ENCODE measurements at places on chromosomes 16 and 17.

GRCh38 chr16:1206326-1206725 is 18.7 kb downstream of the TPSG1 start:
- DNase-seq: no peak

DNA sequence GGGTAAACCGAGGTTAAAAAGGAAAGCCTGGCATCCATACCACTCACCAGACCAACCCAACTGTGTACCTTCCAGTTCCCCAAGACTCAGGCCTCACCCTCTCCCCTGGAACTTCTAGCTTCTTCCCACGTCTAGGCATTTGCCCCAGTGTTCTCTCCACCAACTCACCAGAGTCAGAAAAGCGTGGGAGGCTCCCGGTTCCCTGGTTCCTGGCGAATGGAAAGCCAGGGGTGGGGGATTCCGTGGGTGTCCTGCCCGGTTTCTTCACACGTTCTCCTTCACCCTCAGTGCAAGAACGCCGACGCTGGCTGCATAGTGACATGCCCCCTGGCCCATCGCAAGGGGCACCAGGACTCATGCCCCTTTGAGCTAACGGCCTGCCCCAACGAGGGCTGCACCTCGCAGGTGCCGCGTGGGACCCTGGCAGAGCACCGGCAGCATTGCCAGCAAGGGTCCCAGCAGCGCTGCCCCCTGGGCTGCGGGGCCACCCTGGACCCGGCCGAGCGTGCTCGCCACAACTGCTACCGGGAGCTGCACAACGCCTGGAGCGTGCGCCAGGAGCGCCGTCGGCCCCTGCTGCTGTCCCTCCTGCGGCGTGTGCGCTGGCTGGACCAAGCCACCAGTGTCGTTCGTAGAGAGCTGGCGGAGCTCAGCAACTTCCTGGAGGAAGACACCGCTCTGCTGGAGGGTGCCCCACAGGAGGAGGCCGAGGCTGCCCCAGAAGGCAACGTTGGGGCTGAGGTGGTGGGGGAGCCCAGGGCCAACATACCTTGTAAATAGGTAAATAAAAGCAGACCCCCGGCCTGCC is 1.7 kb downstream of the RNF151 start:
- no peak for DNase-seq

DNA sequence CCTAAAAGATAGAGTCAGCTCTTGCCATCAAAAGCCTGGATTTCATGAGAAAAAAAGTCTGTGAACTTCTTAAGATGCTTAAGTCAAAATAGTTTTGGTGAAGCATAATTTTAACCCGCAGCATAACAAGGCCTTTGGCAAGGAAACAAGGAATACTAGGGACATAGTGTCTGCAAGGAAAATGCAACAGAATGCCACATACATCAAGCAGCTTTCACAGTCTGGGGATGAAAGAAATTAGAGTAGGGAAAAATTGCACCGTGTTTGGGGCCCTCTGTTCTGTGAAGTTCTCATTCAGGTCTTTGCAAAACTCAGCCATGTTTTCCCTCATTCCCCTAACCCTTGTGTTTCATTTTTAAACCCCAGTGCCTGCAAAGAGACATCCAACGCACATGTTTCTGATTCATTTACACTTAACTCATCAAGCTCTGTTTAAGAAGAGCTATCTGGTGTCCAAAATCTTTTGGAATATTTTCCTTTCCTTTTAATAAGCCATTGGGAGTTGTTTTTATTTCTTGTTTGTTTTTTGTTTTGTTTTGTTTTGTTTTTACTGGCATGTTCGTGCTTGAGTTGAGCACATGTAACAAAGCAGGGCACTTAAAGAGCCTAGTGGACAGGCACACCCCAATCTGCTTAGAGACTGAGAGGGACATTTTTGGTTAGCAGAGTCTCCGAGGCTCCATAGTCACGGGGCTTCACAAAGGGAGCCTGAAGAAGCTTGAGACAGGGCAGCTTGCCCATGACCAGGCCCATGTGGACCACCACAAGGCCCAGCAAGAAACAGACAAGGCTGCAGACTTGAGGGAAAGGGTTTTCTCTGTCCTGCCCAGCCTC is 116.5 kb downstream of the ANKFN1 start:
- no peak for DNase-seq

DNA sequence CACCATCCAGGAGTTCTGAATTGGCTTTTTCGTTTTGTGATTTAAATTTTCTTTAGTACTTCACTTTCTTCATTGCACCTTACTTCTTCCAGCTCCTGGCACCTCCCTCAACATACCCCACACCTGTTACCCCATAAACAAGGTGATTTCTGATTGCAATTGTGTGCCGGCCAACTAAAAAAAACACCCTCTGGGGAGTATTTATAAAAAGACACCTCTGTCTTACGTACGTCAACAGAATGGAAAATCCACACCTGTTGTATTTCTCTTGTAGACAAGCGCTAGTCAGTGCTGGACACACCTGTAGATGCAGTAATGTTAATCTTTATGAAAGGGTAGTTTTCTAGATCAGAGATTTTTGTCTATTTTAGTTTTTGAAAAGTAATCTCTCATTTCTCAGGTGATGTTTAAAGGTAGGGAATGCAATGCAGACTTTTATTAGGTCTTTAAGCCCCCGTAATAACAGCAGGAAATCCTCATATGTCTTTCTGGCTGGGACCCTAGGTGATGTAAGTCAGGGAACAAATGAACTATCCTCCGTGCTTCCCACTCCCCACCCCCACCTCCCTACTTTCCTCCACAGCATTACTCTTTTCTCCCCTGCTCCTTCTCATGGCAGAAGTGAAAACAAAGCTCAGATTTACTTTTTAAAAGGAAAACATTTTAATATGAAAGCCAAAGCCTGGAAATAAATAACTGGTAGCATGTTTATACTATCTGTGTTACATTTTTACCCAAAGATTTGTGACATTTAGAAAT is 4.2 kb downstream of the MSI2 start:
- no peak for DNase-seq

DNA sequence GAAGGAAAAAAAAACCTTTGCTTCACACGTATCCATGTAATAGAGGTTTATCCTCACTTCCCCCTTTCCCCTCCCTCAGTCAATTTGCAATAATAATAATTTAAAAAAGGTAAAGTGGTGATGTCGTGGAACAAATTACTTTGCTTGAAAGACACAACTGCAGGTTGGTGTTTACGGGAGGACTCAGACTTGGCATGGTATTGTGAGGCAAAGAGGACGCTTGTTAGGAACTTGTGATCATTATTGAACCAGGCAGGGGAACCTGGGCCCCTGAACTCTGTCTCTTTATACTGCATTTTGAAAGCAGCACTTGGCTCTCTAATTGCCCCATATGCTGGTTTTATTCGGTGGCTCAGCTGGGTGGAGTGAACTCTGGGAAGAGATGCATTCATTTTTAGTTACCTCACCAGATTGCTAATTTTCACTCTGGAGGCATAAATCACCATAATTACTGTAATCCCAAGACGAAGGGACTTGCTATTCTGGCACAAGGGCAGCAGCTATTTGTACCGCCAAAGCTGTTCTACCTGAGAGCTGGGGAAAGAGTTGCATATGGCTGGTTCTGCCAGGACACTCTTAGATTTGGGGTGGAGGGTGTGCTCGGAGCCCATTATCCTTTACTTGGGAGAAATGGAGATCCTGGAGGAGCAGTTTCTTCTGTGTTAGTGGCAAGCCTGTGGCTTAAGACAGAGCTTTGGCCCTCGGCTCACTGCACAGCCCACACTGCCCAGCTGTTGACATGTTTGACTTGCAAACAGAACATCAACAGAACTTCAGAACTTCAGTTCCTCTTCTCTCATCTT is 5.7 kb upstream of the DHX8 start:
- DNase-seq: no peak

GRCh38 chr17:31530391-31530985 is 139.0 kb downstream of the RAB11FIP4 start:
- DNase-seq: no peak

DNA sequence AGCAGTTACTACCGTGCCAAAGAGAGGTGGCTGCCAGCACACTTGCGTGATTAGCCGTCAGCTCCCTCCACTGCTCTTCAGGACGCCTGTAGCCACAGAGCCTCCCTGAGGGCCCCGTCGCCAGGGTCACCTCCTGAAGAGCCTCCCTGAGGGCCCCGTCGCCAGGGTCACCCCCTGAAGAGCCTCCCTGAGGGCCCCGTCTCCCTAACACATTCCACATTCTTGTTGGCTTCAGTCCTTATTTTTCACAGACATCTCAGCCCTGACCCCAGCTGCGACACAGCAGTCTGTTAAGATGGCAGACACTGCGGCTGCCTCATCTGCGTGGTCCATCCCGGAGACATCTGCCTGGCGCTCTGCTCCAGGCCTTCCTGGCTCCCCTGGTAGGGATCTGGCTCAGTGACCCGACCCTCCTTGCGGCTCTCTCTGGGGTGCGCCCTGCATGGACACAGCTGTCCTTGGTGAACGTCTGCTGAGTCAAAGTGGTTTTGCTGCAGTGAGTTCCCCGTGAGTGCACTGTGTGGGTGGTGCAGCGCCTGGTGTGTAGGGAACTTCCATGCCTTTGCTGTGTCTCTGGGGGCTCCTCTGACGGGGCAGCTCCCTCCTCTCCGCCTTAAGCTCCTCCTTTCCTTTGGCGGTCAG is 11.4 kb downstream of the ACSF3 start:
- DNase-seq: no peak

DNA sequence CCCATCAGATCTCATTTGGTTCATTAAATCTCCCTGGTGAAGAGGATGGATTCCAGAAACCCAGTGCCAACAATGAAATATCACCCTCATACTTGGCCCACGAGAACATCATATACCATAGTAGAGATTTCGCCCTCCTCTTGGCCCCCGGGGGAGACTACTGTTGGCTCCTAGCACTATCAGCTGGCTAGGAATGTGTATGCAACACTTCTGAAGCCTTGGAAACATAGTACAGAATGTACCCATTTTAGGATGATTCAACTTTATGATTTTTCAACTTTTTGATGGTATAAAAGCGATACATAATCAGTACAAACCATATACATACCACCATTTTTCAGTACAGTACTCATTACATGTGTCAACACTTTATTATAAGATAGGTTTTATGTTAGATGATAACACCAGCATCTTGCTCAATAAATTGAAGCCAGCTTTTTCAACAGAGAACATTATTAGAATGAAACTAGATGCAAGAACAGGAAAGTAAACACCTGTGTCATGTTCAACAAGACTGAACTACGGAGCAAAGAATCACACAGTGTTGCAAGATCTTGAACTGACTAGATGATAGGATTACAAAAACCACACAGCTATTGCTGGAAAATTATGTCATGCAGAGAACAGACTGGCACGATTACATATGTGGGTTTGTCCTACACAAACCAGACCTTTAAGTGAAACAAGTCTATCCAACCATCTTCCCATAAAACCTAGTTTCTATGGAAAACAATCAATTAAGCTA is 17.2 kb downstream of the RSL1D1 start:
- DNase-seq: no peak

DNA sequence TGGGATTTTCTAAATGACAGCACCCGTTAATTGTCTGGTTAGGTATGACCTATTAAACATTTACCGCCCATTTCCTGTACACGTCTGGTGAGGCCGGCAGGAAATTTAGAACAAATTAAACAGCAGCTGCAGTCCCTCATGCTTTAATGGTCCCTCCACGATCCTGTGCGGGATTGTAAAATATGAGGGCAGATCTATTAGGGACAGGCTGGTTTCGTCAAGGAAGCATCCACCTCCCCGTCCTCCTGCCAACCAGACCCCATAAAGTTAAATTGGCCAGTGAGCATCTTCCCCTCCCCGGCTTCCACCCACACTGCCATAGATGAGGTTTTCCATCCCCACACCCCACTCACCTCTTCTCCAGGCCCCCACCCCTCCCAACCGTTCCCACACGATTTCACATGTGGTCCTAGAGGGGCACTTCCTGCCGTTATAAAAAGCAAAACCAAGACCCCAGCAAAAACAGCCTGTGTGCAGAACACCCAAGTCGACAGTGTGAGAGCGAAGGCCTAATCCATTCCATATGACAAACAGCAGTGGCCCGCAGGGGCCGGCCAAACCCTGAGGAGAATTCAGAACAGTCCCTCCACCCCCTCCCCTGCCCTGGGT is 331.9 kb downstream of the FOXL1 start:
- DNase-seq: no peak

DNA sequence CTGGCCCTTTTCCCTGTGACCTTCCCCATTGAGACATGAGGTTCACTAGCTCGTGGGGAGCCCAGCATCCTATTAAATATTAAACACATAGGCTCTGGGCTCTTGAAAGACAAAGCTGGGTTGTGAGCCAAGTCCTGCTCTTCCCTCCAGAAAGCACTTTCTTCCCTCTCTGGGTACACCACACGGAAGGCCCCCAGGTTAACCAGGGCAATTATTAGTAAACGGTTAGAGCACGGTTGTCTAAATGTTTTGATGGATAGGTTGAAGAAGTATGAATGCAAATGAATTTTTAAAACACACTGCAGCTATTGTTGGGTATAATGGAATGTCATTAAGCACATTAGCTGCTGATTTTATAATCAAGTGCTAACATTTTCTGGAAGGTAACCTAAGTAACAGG is 32.7 kb upstream of the CDH13 start:
- no peak for DNase-seq

DNA sequence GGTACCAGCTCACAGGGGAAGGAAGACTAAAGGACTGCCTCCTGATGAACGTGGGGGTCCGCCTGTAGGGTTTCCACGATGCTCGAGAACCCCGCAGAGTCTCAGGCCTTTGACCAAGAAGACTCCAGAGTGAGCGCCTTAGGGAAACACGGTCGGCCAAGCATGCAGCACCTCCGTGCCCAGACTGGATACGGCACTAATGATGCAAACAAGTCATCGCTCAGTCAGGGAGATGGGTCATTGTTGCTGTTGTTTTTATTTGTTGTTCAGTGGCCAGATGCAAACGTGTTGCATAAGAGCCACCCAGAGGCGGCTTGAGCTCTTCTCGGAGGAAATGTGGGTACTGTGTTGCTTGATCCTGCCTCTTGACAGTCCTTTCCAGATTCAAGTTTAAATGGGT is 19.3 kb upstream of the RBFOX3 start:
- DNase-seq: no peak

DNA sequence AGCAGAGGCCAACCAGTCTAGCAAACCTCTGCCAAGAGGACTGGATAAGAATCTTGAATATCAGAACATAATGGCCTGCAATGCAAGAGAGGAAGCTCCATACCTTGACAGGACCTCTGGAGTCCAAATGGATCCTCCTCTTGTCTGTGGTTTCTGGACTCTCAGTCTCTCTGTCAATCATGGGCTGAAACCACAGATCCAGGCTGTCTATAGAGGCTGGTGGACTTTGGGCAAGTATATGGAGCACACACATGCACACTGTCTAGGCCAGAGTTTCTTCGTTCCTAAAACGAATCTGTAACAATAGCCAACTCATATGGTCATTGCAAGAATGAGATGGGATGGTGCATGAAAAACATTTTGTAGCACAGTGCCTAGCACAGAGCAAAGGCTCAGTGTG is 37.7 kb downstream of the NLRC5 start:
- no peak for DNase-seq

- no peak for DNase-seq
Measured at GRCh38 chr16:46832757-46833459, 1.9 kb upstream of the C16orf87 start.

DNA sequence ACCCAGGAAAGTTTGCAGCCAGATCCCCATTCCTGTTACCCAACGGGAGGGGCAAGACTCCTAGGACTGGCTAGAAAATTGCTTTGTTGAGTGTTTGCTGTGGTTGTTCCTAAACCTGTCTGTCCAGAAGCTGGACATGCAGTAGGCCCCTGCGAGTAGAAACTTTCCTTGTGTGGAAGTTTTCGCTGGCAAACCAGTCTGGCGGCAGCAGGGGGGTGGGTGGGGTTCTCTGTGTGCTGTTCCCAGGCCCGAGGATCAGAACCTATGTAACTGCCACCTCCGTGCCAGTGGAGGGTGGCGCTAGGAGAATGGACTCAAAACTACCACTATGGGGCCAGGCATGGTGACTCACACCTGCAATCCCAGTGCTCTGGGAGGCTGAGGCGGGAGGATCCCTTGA is 9.2 kb downstream of the SGSM2 start:
- DNase-seq: no peak

GRCh38 chr17:16934133-16934795 is 37.7 kb downstream of the TNFRSF13B start:
- DNase-seq: no peak
